ENCODE measurements at places on chromosomes 7 and 10.

- DNase-seq = no peak
These were observed 123.6 kb downstream of the CLEC2L start for GRCh38 chr7:139647085-139647484.

GRCh38 chr10:100908378-100908777 lies 4.4 kb upstream of the SLF2 start:
- no peak for DNase-seq

DNA sequence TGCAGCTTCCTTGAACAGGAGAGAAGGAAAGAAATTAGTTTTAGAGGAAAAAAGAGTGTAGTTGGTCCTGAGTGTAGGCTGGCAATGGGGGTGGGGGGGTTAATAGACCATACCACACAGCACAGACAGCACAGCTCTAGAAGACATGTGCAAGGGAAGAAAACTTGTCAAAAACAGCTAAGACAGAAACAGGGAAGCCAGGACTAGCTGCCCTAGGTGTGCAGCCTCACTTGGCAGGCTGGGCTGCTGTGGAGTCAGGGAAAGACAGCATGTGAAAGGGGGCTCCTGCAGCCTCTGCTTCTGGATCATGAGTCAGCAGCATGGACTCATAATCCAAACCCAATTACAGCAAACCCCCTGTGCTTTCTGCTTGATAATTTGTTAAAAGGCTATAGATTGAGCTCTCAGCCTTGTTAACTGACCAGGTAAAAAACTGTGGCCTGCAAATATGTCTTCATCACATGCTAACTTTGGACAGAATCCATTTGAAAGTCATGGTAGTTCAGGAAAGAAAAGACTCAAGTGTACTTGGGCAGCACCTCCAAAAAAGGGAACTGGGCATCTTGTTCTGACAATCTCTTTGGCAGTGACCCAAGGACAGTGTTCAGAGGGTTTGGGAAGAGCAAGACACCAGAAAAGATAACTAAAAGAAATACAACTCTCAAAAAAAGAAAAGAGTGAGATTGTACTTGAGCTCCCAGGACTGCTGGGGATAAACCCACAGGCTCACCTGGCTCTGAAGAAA lies 142.2 kb upstream of the VWC2 start:
- no peak for DNase-seq

DNA sequence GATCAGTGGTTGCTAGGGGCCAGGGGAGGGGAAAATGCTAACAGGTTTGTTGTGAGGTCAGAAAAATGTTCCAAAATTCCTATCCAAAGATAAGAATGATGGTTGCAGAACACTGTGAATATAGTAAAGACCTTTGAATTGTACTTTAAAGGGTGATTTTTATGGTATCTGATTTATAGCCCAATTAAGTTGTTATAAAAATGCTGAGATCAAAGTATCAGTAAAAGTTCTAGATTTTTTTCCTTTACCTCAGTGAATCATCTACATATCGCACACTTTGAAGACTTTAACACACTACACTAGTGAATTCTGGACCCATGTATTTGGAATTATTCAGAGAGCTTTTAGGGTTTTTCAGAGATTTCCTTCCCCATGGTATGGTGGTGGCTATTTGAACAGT lies 275.4 kb downstream of the WDR37 start:
- no peak for DNase-seq

GRCh38 chr10:131113709-131114291 lies 197.7 kb downstream of the TCERG1L start:
- DNase-seq = no peak

GRCh38 chr7:73423519-73424488 lies 9.8 kb upstream of the FZD9 start:
- no peak for DNase-seq

DNA sequence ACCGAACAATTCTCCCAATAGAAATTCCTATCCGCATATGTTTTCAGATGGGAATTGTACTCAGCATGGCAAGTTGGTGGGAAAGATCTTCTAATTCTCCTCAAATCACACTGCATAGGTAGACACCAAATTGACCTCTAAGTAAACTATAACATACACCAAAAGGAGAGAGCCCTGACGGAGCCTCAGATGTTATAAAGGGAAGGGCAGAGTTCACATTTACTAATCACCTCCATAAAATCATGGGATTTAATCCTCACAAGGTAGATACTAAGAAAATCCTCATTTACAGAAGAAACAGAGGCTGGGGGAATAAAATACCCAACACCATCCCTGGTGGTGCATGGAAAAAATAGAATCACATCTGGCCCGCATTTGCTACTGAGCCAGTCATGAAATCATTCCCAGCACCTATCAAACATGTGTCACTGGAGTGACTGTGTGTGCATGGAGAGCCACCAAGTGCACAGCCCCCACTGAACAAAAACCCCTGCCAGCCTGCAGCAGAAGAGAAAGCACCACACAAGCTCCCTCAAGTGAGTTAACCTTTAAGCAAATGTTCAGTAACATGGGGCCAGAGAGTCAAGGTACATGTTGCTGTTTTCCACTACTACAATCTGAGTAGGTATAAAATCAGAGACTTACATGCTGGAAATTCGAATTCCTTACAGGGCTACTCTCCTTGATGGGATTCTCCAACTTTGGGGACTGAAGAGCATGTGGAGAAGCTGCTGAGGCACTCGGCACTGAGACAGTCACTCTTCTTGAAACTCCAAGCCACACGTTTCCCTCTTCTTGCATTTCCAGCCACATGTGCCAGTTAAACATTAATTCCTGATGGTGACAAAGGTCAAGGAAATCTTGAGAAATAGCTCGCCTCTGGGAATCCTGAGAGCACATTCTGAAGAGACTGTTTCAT lies at the start of gene DDC:
Gene DDC (minus strand): TSS at position 766 of the 919 bp plus-strand sequence. CDS start 21,320 bp downstream, outside the sequence.
- DNase-seq = no peak

- DNase-seq = no peak
These were observed 666 bp upstream of the YAE1 start for GRCh38 chr7:39565538-39565937.

GRCh38 chr7:121273467-121274167 lies 55.2 kb upstream of the WNT16 start:
- no peak for DNase-seq

DNA sequence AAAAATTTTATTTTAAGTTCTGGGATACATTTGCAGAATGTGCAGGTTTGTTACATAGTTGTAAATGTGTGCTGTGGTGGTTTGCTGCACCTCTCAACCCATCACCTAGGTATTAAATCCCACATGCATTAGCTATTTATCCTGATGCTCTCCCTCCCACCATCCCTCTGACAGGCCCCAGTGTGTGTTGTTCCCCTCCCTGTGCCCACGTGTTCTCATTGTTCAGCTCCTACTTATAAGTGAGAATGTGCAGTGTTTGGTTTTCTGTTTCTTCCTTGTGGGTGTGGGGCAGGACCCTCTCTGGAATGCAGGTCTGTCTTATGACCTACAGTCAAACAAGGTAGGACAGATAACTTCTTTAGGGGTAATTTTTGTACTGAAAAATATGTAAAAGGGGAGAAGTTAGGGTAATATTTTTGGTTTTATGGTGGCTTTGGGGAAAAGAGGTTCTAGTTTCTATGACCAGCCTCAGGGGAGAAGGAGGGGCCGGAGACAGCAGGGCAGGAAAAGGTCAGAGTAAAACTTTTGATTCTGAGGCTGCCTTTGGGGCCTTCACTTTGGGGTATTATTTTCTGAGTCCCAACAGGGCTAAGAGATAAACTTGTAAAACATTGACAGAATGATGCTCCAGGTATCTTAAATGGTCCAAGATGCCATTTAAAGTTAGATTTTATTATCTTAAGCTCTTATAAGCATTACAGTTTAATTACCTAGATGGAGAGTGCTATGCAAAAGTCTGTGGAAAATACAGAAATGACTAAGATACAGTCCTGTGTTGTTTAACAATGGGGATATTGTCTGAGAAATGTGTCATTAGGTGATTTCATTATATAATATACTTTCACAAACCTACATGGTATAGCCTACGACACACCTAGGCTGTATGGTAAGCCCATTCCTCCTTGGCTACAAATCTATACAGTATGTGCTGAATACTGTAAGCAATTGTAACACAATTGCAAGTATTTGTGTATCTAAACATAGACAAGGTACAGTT lies 354.8 kb downstream of the ABCA13 start:
- no peak for DNase-seq

GRCh38 chr10:72174297-72174662 lies 41.5 kb upstream of the ANAPC16 start:
- DNase-seq = no peak

- no peak for DNase-seq
These were observed 7.5 kb upstream of the TBXAS1 start for GRCh38 chr7:139821349-139822105.

GRCh38 chr7:94414481-94414880 lies 19.8 kb downstream of the COL1A2 start:
- no peak for DNase-seq

- DNase-seq = peak; percentile 5
These were observed 21.1 kb upstream of the HBP1 start for GRCh38 chr7:107147464-107148393.

DNA sequence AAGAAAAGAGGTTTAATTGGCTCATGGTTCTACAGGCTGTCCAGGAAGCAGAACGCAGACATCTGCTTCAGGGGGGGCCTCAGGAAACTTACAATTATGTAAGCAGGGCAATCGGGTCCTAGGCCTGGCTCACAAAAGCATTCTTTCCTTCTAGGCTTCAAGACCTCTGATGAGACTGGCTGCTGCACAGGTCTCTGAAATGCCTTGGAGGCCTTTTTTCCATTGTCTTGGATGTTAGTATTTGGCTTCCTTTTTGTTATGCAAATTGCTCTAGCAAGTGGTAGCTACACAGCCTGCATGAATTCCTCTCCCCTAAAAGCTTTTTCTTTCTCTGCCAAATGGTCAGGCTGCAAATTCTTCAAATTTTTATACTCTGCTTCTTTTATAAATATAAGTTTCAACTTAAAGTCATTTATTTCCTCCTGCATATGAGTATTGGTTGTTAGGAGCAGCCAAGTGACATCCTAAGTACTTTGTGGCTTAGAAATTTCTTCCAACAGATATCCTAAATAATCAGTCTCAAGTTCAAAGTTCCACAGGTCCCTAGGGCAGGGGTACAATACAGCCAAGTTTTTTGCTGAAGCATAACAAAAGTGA lies 83.1 kb upstream of the SEMA3A start:
- no peak for DNase-seq

DNA sequence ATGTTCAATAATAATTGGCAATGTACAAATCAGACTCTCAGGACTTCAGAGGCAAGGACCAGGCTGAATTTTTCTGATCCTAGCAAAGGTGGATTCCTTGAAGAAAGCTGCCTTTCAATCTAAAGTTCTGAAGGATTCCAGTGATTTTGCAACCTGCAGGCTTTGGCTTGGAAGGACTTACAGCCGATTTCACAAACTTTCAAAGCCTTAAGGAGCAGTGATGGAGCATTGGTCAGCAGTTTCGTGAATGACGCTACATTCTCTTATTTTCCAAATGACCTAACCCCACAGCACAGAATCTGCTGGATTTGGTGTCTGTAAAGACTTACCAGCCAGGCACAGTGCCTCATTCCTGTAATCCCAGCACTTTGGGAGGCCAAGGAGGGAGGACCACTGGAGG lies 167.5 kb downstream of the ARHGAP12 start:
- no peak for DNase-seq

- DNase-seq = no peak
These were observed 166.4 kb downstream of the SLIT1 start for GRCh38 chr10:97019213-97019844.

DNA sequence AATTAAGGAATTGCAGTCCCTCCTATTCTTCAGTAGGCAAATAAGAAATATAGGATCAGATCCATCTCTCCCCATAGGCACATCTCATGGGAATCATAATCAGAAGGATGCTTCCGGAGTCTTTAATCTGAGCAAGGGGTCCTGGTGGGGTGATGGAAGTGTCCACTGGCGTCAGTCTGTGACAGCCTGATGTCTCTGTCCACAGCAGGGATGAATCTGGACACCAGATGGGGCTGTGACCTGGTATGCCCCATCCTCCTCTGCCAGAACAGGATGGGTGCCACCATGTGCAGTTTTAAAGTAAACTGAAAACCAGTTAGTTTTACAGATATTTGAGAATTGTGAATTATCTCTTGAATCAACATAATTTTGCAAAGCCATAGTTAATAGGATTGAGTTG lies 148.7 kb downstream of the C1GALT1 start:
- DNase-seq = no peak

DNA sequence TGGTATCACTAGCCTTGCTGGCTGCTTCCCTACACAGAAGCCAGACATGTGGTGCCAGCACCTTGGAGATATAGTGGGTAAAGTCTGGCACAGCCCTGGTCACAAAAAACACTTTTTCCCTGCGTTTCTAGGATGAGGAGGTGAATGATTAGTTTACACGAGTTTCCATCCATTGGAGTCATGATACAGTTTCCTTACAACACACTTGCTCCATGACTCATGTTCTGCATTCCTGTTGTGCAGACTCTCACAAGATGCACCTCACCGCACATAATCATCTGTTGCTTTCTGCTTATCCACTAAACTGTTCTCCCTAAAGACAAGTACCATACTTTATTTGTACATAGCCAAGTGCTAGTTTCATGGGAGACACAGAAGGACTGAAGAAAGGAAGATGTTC lies 747.1 kb upstream of the GALNT17 start:
- no peak for DNase-seq

- DNase-seq = no peak
These were observed 613.9 kb downstream of the TNS3 start for GRCh38 chr7:46968003-46968402.

GRCh38 chr7:106757846-106758245 lies 96.9 kb upstream of the CCDC71L start:
- DNase-seq = no peak

GRCh38 chr10:114096864-114097263 lies 53.2 kb downstream of the ADRB1 start:
- no peak for DNase-seq

DNA sequence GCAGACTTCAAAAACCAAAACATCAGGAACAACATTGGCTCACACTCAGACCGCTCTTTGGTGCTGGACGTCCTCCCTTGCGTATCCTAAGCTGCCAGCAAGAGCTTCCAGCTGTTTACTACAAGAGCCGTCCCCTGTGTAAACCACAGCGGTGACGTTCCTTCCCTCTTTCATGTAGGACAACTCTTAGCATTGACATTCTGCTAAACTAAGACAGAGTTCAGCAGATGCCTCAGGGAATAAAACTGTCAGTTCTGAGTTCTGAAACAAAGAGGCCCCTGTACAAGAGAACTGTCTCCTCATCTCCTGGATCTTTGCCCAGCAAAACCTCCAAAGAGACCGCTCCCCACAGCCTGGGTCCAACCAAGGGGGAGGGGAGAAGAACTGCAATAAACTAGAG lies 57.8 kb upstream of the OPALIN start:
- DNase-seq = no peak

DNA sequence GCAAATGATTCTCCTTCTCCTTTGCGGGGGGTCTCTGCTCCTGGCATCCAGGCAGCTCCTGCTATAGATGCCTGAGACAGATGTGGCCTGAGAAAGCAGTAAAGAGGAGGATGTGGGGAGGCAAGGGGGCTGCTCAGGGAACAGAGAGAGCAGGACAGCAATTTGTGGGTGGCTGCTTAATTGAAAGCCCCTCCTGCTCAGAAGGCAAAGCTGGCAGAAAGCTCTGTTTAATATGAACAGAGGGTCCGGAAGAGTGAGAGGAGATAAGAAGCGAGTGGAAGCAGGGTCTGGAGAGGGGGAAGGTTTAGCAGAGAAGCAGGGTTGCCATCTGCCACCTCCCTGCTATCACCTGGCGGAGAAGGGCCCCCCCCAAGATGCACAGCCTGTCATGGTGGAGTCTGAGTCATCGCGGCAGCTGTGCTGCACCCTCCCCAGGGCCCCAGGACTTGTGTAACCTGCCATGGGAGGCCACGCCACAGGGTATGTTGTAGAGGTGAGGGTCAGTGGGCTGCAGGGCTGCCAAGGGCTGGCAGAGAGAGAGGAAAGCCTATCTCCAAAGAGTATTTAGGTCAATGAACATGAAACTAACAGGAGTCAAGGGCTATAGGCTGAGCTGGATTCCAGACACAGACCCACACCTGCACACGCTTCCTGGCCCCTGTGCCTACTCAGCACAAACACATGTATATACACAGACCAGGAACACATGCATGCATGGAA lies 1109.8 kb upstream of the AUTS2 start:
- no peak for DNase-seq

Data from GDM1 (cell line).